Stimulated activated CD4-positive, alpha-beta T cell treated with anti-CD3 and anti-CD28 coated beads, Interleukin-1b, Interleukin-23, amount 100 ng/mL, for 4 hours (primary cell): ENCODE measurements at places on chromosomes 5 and 9.

DNA sequence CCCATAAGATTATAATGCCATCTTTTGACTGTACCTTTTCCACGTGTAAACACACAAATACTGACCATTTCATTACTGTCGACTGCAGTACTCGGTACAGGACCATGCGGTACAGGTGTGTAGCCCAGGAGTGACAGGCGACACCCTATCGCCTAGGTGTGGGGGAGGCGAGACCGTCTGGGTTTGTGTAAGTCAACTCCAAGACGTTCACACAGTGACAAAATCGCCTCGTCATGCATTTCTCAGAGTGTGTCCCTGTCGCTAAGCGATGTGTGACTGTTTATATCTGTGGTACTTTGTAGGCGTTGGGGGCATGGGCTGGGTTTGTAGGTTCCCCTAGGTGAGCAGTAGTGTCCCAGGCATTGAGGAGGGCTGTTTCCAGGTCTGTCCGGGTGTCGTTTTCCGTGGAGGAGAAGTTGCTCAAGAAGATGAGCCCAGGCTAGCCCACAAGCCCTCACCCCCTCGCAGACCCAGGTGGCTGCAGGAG lies 20.3 kb downstream of the NEK6 start:
- no peak for DNase-seq

GRCh38 chr5:83428126-83428525 lies 43.4 kb upstream of the VCAN start:
- DNase-seq: no peak

GRCh38 chr5:99308131-99308530 lies 379.3 kb upstream of the CHD1 start:
- no peak for DNase-seq

- no peak for DNase-seq
Measured at GRCh38 chr5:79929095-79929494, 62.0 kb downstream of the MTX3 start.

GRCh38 chr5:54932789-54933188 lies 52.6 kb downstream of the ESM1 start:
- no peak for DNase-seq

GRCh38 chr5:36658038-36658756 lies 51.8 kb downstream of the SLC1A3 start:
- no peak for DNase-seq

GRCh38 chr5:142128675-142129208 lies 20.2 kb downstream of the NDFIP1 start:
- DNase-seq: no peak
